Stimulated activated naive CD8-positive, alpha-beta T cell treated with anti-CD3 and anti-CD28 coated beads, Interleukin-15, amount 100 ng/mL, for 72 hours (primary cell): ENCODE measurements at places on chromosomes 12 and 14.
A peak's percentile ranks its signal among the peaks of the same experiment; 100 is the strongest.

DNA sequence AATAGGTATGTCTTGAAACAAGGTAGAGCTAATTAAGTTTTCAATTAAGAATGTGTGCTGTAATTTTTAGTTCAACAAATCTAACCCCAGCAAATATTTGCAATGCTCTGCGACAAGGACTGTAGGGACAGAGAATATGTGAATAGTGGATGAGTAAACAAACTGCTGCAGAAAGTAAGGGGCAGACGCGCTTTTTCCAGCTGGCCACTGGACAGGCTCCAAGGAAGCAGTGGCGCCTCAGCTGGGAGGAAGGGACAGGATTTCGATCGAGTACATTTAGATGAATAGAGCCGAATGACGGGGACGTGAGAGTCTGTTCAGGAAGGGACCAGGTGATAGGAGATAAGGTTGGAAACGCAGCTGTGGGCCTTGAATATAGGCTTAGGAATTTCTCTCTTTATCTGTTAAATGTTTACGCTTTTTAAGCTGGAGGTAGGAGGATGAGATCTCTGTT, 69.3 kb downstream of the ELK3 start:
- DNase-seq: no peak

GRCh38 chr12:23816394-23816851, 133.0 kb downstream of the SOX5 start:
- DNase-seq: no peak

- DNase-seq: no peak
Measured at GRCh38 chr14:88592031-88592430, 29.2 kb downstream of the ZC3H14 start.

GRCh38 chr12:96177013-96177412, 17.2 kb upstream of the ELK3 start:
- peak; percentile 68 for DNase-seq
